ENCODE measurements at places on chromosomes 4 and X.
A peak's percentile ranks its signal among the peaks of the same experiment; 100 is the strongest.

GRCh38 chr4:73901031-73901430 lies 31.8 kb downstream of the CXCL1 start:
- peak; percentile 78 for DNase-seq

DNA sequence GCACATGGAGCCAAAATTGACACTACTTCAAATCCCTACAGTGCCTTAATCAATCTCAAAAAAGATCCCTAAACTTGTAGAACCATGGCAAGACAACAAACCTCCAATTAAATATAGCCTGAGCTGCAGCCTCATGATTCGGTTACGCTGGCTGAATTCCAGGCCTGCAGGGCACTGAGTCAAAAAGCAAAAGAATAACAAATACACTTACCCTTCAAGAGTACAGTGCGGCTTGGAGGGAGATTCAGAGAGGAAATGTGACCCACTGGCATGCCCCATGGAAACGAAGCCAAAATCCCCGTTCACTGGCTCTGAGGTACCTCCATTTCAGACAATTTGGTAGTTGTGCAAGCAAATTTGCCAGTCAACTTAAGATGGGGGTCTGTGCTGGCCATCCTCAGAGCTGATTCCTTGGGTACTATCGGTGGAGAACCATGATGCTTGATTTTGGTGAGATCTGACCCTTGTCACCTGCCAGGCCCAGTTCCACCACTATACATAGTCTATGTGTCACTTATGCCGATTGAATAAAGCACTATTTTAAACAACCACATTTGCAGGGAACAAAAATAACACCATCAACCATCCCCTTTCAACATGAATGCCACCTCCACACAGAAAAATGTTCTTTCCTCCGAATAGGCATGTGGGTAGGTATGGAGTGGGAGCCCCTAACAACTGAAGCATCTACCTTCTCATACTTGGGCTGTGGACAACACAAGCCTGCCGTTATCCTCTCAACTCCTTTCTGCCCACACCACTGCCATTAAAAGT lies 2.1 kb downstream of the C4orf54 start:
- DNase-seq: peak; percentile 7

- no peak for DNase-seq
Measured at GRCh38 chrX:151711787-151712186, 4.0 kb upstream of the FATE1 start.

- DNase-seq: no peak
Measured at GRCh38 chrX:72120837-72121236, 10.9 kb downstream of the RTL5 start.

DNA sequence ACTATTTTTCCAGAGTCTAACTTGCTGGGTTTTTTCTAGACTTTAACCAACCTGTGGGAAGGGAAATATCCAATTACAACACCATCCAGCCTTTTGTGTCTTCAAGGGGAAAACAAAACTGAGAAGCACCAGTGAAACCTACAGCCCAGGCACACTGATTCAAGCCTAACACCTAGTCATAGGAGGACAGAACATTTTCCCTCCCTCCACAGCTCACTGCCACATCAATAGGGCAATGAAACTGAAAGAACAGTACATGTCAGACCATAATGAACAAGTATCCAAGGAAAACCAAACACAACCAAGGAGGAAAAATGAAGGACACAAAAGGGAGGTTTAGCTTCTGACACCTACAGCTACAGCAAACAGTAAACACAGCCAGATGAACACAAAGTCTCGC lies 17.6 kb downstream of the MAGEA8 start:
- DNase-seq: no peak

DNA sequence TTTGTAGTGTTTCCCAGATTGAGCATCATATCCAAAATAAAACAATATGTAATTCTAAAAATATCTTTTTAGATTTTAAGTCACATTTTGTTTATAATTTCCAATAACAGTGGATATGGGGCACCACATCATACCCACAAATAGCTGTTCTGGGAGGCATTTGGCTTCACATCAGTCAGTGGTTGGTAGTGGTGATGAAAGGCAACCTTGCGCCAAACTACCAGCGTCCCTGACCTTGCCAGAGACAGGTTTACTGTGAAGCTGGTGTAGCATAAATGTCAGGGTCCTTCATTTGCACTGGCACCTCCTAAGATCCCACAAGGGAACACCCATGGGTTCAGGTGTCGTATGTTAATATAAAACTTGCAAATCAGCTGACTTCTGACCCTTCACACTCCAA lies 222.2 kb downstream of the DCTD start:
- DNase-seq: no peak

DNA sequence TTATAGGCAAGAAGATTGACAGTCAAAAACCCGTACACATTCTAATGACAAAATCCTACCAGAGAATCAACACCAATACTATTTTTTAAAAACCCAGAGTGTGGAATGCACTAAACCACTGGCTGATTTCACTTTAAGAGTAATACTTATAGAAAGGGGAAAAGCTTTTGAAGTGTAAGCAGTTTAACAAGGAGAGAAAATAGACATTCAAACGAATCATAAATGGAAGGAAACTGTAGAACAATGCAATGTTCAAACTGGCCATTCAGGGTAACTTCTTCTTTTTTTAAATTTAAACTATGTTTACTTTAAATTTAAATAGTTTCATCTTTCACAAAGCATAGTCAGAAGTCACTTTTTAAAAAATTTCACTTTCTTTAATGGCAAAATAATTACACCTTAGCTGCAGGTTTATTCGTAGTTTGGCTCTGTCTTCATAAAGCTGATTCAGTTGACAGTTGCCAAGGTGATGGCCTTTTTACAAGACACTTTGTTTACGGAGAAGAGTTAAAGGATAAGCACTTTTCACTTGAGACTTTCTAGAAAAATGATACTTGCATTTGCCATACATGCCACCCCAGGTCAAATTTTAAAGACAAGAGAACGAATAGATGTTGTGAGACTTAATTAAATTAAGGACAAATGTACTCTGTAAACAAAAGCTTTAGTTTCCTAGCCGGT lies 82.4 kb upstream of the KLF3 start:
- DNase-seq: no peak

- DNase-seq: no peak
Measured at GRCh38 chr4:160019936-160020335, 917.1 kb downstream of the RAPGEF2 start.

DNA sequence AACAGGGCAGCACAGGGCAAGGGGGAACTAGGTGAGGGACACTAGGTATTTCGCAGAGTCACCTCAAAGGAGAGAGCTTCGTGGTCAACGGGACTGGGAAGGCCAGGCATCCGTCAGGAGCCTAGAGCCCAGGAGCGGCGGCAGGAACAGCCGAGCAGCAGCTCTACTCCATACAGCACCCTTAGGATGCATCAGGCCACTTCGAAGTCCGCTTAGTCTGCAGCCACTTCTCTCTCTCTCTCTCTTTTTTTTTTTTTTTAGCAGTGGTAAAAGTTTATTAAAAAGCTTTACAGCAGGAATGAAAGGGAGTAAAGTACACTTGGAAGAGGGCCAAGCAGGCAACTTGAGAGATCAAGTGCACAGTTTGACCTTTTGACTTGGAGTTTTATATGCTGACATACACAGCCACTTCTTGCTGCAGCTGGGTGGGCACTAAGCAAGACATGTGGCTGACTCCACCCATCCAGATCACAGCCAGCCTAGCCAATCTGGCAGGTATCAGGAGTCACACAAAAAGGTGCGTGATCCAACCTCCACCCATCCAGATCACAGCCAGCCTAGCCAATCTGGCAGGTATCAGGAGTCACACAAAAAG lies 209.7 kb upstream of the RADX start:
- DNase-seq: no peak

- DNase-seq: no peak
Measured at GRCh38 chr4:116598980-116599789, 486.2 kb downstream of the TRAM1L1 start.

DNA sequence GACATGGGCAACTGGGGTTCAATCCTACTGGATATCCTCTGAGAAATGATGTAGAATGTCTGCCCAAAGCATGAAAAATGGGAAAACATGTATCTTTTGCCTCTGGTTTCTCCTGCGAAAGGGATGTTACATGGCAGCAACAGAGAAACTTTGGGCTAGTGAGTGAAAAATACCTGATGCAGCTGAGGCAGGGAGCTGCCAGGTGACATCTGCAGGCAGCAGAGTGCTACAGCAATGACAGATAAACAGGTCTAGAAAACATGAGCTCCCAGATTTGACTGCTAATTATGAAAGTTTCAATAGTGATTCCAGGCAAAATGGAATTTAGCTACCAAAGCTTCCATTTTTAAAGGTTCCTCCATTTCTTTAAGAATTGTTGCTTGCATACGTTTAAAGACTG lies 4.8 kb upstream of the CXCL1 start:
- DNase-seq: no peak

Measured in AG09319 (cell line).